ENCODE measurements at places on chromosomes 5 and 9.

DNA sequence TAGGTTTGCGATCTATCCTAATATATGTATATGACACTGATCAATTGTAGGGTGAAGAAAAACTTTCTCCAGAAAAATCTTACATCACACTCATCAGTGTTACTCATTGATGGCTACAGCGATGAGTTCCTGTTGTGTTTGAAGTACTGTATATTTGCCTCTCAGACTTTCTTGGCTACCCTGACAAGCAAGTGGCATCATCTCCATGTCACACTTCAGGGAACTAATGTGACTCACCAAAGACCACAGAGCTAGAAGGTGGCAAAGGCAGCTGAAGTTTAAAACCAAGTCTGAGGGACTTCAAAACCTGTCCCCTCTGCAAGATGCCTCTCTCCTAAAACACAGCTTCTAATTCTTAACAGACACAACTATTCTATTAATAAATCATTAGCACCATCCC, 451.4 kb downstream of the CTNND2 start:
- no peak for DNase-seq
- no peaks in the 10 kb centered on the region for H3K36me3 ChIP-seq
- no peaks in the 10 kb centered on the region for H3K4me1 ChIP-seq
- no peak overlapping the region for H3K27ac ChIP-seq

GRCh38 chr5:134115806-134116175, 1.3 kb downstream of the TCF7 start:
- peaks cover 2% of the 10 kb centered on the region for H3K4me1 ChIP-seq
- H3K27ac ChIP-seq = peak overlapping the region; percentile 25
- no peak for DNase-seq
- no peak overlapping the region for H3K4me3 ChIP-seq
- H3K36me3 ChIP-seq = no peaks in the 10 kb centered on the region

DNA sequence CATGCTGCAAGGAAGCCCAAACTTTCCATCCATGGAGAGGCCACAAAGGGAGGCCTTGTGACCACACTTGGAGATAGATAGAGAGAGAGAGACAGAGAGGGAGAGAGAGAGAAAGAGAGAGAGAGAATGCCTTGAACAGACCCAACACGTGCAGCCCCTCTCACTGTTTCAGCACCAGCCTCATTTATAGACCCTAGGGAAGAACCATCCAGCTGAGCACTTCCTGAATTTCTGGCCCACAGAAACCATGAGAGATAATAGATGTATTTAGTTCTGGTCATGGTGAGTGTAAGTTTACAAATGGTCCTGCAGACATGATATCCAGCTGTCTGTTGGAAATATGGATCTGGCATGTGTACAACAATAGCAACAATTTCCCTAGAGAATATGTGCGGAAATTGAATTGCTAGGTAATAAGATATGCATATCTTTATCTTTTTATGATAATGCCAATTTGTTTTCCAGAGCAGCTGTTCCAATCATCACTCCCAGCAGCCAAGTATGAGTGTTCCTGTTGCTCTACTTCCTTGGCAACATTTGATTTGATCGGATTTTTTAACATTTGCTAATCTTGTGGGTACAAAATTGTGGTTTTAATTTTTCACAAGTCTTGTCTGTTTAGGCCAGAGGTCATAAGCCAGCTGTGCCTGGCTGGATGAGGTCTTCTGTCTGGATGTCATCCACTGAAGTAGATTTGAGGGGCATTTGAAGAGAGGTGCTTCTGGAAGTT, 217.3 kb upstream of the IL12B start:
- no peak for DNase-seq
- no peak overlapping the region for H3K4me3 ChIP-seq
- no peak overlapping the region for H3K27ac ChIP-seq
- peaks cover 3% of the 10 kb centered on the region for H3K4me1 ChIP-seq

DNA sequence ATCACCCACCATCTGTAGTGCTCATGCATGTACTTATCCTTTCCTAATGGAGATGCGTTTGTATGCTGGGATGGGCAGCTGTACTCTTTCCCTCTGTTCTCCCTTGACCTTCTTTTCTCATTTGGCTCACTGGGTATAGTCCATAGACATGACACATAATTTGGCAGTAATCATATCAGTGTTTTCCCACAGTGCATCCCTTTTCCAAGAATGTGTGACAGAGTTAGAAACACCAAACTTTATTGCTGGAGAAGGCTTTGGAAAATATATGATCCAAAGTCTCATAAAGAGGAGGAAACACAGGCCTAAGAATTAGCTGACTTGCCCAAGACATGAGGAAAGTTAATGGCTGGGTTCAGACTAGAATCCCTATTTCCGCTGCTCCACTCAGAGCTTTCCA, 1233.4 kb upstream of the DMAC1 start:
- H3K36me3 ChIP-seq = no peaks in the 10 kb centered on the region
- DNase-seq = no peak
- no peak overlapping the region for H3K4me3 ChIP-seq

DNA sequence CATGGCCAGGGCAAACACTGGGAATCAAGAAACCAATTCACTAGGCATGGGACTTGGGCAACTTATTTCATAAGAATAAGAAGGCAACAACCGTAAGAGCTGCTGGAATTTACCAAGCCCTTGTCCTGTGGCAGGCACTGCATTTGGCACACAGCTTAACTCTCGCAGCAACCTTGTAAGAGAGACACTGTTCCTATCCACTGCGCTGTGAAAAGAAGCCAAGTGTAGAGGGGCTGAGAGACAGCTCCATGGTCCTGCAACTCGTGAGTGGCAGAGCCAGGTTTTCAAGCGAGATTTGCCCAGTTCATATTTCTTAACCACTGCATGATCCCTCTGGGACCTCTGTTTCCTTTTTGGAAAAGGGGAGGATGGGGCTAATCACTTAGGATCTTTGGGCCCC, 129.3 kb upstream of the STC2 start:
- peaks cover 33% of the 10 kb centered on the region for H3K4me1 ChIP-seq
- H3K27ac ChIP-seq = no peak overlapping the region
- no peaks in the 10 kb centered on the region for H3K27me3 ChIP-seq
- no peaks in the 10 kb centered on the region for H3K36me3 ChIP-seq
- H3K4me3 ChIP-seq = no peak overlapping the region

DNA sequence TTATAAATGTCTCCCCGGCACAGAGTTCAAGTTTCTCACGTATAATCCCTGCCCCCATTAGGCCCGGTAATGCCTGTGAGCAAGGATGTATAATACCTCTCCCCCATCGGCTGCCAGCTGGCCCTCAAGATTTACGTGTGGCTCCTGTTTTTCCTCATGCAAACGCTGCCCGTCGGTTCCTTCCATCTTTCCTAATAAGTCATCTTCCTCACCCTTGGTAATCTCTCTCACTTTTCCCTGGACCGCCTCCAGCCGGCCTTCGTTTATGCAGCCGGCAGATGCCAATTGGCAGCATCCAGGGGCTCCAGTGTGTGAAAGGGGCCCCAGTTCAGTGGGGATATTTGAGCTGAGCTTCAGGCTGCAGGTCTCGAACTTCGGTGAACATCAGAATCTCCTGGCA, 86.5 kb upstream of the NEURL1B start:
- H3K27me3 ChIP-seq = no peaks in the 10 kb centered on the region
- no peak overlapping the region for H3K4me3 ChIP-seq
- no peaks in the 10 kb centered on the region for H3K36me3 ChIP-seq

DNA sequence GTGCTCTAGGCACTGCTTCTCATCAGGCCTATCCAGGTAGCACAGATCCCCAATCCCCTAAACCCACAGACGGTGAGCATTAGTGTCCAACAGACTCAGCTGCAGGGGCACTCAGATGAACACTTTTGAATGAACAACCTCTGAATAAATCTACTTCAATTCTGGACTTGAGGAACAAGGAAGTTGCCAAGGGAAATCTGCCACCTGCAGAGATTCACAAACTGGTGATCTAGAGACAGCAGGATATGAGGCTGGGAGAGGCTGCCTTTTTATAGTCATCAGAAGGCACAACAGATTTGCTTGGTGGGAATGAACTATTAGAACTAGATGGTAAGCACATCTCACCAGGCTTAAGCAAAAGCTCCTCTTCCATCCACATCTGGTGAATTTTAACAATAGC, 7.0 kb upstream of the HK3 start:
- H3K36me3 ChIP-seq = peaks cover 80% of the 10 kb centered on the region
- no peak overlapping the region for H3K4me3 ChIP-seq
- H3K27ac ChIP-seq = no peak overlapping the region
- no peaks in the 10 kb centered on the region for H3K27me3 ChIP-seq
- no peak for DNase-seq

DNA sequence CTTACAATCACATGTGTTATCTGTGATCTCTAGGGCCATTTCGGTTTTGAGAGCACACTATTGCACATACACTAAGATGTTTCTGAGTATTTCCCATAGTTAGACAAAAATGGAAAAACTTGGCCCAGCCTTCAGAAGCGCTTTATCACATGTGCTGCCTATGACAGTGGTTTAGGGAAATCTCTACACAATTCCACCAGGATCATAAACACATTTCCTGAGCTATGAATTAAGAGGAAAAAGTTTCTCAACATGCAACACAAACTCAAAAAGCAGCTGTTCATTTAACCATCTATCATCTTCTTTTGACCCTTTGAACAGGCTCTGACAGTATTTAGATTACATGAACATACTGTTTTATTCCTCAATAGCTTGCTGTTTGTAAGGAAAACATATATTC, 15.1 kb downstream of the FGF1 start:
- peaks cover 22% of the 10 kb centered on the region for H3K4me1 ChIP-seq
- no peak overlapping the region for H3K4me3 ChIP-seq
- H3K27ac ChIP-seq = peak overlapping the region; percentile 40

DNA sequence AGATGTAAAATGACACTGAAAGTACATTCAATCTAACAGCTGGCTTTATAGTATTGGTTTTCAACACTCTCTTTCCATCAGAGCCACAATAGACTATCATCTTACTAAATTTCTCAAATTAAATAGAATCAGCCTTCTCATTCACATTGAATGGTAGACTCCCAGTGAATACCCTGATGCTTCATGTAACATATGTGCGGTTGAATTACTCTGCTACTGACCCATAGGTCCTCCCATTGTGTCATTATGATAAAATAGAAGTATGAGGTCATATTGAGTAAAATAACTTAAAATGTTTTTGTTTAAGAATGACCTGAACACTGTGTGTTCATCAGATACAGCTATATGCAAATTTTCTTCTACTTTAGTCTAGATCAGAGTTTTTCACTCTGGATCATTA, 75.9 kb upstream of the ADAMTSL1 start:
- no peak overlapping the region for H3K4me3 ChIP-seq
- H3K27me3 ChIP-seq = no peaks in the 10 kb centered on the region
- peaks cover 17% of the 10 kb centered on the region for H3K4me1 ChIP-seq

DNA sequence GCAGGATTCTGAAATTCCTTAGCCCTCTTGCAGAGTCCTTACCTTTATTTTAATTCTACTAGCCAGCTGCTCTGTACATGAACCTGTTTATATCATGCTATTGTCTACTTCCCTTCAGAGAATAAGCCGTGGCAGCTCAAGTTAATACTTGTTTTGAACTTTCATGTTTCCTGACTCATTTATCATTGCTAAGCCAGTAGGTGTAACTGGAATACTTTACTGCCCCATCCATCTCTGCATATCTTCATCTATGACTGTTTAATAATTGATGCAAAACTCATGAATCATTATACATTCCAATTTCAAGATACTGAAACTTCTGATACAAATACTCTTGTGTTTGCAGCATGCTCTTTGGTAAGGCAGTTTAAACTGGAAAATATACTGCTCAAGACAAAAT, 174.7 kb downstream of the PPP2R2B start:
- peaks cover 29% of the 10 kb centered on the region for H3K4me1 ChIP-seq
- no peaks in the 10 kb centered on the region for H3K27me3 ChIP-seq
- DNase-seq = no peak
- no peaks in the 10 kb centered on the region for H3K36me3 ChIP-seq

GRCh38 chr5:98770911-98771322, 2.5 kb upstream of the RGMB start:
- no peaks in the 10 kb centered on the region for H3K27me3 ChIP-seq
- H3K27ac ChIP-seq = peak overlapping the region; percentile 73
- peak overlapping the region; percentile 65 for H3K4me3 ChIP-seq
- H3K36me3 ChIP-seq = peaks cover 18% of the 10 kb centered on the region
- no peak for DNase-seq

DNA sequence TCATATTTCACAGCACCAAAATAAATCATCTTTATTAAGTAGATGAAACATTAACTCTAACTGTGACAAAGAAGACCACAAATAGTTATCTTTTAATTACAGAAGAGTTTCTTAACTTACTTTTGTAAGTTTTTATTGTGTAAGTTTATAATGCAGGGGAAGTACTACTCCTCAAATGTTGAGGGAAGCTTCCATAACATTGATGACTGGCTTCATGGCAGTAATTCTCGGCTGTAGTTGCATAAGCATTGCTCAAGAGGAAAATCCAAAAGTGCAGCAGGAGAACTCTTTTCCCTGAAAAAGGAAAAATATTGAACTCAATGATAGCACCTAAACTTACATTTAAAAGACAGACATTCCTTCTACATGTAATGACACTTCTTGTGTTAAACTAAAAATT, 4.6 kb downstream of the TSLP start:
- no peaks in the 10 kb centered on the region for H3K27me3 ChIP-seq
- DNase-seq = no peak
- H3K4me3 ChIP-seq = no peak overlapping the region
- peaks cover 6% of the 10 kb centered on the region for H3K36me3 ChIP-seq
- peak overlapping the region; percentile 39 for H3K27ac ChIP-seq
- H3K4me1 ChIP-seq = peaks cover 26% of the 10 kb centered on the region

DNA sequence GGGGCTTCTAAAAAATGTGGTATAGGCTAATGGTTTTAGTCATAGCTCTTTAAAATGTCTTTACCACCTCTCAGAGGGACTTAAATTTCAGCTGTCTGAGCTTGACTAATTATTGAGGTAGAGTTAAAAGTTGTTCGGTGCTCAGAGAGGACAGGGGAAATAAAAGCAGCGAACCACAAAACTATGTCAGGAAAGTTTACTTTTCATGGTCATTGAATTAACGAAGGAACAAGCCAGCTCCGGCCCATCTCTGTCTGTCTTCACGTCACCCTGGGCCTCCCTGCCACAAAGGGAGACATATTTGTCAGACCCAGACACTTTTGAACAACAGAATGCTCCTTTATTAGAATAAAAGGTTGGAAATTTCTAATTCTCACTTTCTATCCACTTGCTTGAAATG, 98.8 kb upstream of the EFNA5 start:
- H3K27me3 ChIP-seq = peaks cover 4% of the 10 kb centered on the region
- H3K4me3 ChIP-seq = no peak overlapping the region
- H3K27ac ChIP-seq = no peak overlapping the region
- no peaks in the 10 kb centered on the region for H3K4me1 ChIP-seq
- no peak for DNase-seq

- peaks cover 38% of the 10 kb centered on the region for H3K4me1 ChIP-seq
- H3K36me3 ChIP-seq = peaks cover 74% of the 10 kb centered on the region
Measured at GRCh38 chr5:113024076-113024697, 47.6 kb downstream of the DCP2 start.

DNA sequence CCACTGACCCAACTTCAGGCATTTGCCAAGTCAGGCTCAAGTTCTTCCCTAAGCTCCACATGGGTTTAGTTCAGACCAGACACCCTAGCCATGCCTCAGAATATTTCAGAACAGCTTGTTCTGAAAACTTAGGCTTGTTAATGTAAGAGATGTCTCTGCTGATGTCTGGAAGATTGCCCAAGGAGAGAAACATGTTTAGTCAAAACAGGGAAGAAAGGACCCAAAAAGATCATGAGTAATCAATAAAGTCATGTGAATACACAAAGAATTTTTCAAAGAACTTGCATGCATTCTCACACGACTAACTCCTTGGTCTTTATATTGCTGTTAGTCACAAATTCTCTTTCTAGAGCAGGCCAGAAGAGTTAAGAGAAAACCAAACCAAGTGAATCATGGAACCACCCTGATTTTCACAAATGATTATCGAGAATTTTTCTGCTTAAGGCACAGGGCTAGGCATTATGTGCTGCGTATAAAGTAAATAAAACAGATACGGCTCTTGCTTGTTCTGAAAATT, 158.1 kb upstream of the HMHB1 start:
- no peak overlapping the region for H3K4me3 ChIP-seq
- no peak for DNase-seq
- no peaks in the 10 kb centered on the region for H3K4me1 ChIP-seq
